SK-N-SH (cell line): ENCODE measurements at places on chromosomes 2 and 18. TPM values are rescaled to one million over a fixed set of nuclear protein-coding genes. Genes with fewer than 3 reads are reported as not detected.

DNA sequence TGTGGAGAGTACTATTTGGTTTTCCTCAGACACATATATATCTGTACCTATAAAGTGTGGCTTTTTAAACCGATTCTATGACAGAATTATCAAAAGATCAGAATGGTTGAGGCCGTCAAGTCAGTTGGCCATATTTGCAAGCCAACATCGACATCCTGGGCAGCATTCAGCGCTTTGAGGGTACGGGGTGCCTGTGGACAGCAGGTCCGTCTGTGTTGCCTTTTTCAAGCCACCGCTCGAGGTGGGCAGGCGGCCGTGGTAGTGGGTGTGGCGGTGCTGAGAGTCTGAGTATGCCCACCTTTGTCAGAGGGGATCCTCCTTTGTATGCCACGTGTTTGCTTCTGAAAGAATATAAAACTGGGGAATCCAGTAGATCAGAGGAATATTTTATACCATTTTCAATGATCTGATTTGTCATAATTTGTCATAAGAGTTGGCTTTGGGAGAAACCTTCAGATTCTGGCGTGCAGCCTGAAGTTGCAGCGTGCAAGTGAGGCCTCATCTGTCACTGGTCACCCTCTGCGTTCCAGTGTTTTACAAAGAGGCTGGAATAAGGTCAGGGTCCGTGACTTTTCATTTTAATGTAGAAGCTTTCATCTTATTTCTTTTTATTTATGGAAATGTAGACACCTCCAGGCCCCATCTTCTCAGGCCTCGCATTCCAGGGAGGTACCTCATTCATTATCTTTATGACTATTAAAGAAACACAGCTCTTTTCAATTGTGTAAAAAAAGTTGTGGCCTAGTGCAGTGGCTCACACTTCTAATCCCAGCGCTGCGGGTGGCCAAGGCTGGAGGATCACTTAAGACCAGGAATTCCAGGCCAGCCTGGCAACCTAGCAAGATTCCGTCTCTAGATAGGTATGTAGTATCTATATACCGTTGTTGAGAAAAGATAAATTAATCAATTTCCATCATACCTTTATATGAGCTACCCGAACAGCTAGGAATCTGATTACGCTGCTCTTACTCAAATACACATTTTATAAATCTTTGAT, 37.8 kb upstream of the RBM44 start:
- H3K27ac ChIP-seq, result no peak overlapping the region
- no peaks in the 10 kb centered on the region for H3K4me1 ChIP-seq
- no peak for DNase-seq

- H3K27me3 ChIP-seq, result no peaks in the 10 kb centered on the region
- peak overlapping the region; percentile 60 for H3K27ac ChIP-seq
- no peaks in the 10 kb centered on the region for H3K36me3 ChIP-seq
- DNase-seq, result peak; percentile 71
- H3K4me1 ChIP-seq, result peaks cover 55% of the 10 kb centered on the region
These were observed 1.6 kb upstream of the LPIN1 start for GRCh38 chr2:11744631-11745394.

DNA sequence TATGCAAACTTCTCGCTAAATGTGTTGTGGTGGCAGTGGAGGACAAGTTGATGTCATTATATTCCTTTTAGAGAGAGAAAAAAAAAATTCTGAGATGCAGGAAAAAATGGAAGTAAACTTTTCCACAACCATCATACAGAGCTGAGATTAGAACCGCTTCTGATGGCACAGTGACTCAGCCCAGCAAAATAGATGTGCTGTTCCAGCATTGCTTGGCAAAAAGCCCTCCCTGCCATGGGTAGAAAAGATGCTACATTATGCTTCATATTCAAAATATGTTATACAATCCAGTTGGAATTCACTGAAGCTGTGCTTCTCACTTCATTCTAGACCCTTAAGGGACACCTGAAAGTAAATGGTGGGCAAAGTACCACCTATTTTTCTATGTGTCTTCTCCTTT, 1047.6 kb upstream of the FANCL start:
- H3K27ac ChIP-seq, result no peak overlapping the region
- no peak overlapping the region for H3K4me3 ChIP-seq
- no peak for DNase-seq
- no peaks in the 10 kb centered on the region for H3K36me3 ChIP-seq
- H3K27me3 ChIP-seq, result no peaks in the 10 kb centered on the region

GRCh38 chr2:16481351-16481750, 184.3 kb downstream of the CYRIA start:
- no peak overlapping the region for H3K4me3 ChIP-seq
- H3K27me3 ChIP-seq, result no peaks in the 10 kb centered on the region
- H3K4me1 ChIP-seq, result no peaks in the 10 kb centered on the region
- H3K27ac ChIP-seq, result no peak overlapping the region
- no peak for DNase-seq

LOXHD1 gene
- polyA plus RNA-seq, result not detected in 2 replicates

- DNase-seq, result no peak
- no peak overlapping the region for H3K4me3 ChIP-seq
- no peaks in the 10 kb centered on the region for H3K36me3 ChIP-seq
- H3K27me3 ChIP-seq, result no peaks in the 10 kb centered on the region
- no peak overlapping the region for H3K27ac ChIP-seq
These were observed 60.2 kb downstream of the EHD3 start for GRCh38 chr2:31294196-31294595.

DNA sequence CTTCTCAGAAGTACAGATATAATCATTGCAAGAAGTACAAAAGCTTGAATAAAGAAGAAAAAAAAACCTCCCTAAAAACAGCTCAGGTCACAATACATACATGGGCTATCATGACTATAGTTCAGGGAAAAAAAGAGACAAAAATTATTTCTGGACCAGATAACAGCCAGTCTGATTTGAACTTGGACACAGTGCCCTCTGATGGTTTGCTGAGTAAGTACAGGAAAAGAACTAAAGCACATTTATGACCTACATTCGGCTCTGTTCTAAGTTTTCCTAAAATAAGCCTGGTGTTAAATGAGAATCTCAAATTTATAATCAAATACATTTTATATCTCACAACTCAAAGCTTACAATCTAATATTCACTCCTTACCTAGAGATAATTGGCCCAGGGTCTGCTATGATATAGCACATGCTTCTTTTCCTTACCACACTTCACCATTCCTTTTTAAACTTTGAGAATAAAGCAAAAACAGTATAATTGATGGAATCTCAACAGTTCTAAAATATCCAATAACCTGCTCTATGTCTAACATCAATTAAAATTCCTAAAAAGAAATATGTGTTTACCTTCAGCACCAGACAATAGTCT, 81.1 kb downstream of the RAPH1 start:
- peaks cover 5% of the 10 kb centered on the region for H3K4me1 ChIP-seq
- no peaks in the 10 kb centered on the region for H3K27me3 ChIP-seq
- peak; percentile 52 for DNase-seq
- peak overlapping the region; percentile 18; the same call in 1 of the 2 replicates for H3K27ac ChIP-seq
- peaks cover 55% of the 10 kb centered on the region for H3K36me3 ChIP-seq
- H3K4me3 ChIP-seq, result no peak overlapping the region

SNTG2 gene
- polyA plus RNA-seq, result not detected in 2 replicates

DNA sequence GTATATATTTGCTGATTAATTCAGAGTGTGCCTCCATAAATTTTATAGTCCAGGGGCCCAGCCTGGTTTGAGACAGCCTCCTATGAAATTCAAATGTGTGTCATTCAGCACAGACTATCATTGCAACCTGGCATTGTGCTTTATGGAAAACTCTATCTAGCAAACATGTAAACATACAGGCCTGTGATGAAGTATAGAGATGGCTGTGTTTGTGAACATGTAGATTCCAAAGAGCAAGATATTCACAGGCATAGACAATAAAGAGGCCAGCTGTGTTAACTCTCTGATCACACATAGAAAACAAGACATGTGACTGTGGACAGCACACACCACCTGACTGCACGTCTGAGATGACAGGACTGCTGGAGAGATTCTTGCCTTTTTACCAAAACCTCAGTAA, 297.9 kb downstream of the EN1 start:
- no peaks in the 10 kb centered on the region for H3K4me1 ChIP-seq
- DNase-seq, result no peak
- H3K27me3 ChIP-seq, result no peaks in the 10 kb centered on the region
- H3K4me3 ChIP-seq, result no peak overlapping the region
